Cerebellar nuclear complex (tissue), 1 donor: ENCODE measurements at places on chromosomes 13 and 19.

- DNase-seq: no peak
These were observed 413.4 kb downstream of the ZNF536 start for GRCh38 chr19:30785458-30786137.

GRCh38 chr19:1851654-1852580, 3.6 kb upstream of the REXO1 start:
- DNase-seq: no peak

DNA sequence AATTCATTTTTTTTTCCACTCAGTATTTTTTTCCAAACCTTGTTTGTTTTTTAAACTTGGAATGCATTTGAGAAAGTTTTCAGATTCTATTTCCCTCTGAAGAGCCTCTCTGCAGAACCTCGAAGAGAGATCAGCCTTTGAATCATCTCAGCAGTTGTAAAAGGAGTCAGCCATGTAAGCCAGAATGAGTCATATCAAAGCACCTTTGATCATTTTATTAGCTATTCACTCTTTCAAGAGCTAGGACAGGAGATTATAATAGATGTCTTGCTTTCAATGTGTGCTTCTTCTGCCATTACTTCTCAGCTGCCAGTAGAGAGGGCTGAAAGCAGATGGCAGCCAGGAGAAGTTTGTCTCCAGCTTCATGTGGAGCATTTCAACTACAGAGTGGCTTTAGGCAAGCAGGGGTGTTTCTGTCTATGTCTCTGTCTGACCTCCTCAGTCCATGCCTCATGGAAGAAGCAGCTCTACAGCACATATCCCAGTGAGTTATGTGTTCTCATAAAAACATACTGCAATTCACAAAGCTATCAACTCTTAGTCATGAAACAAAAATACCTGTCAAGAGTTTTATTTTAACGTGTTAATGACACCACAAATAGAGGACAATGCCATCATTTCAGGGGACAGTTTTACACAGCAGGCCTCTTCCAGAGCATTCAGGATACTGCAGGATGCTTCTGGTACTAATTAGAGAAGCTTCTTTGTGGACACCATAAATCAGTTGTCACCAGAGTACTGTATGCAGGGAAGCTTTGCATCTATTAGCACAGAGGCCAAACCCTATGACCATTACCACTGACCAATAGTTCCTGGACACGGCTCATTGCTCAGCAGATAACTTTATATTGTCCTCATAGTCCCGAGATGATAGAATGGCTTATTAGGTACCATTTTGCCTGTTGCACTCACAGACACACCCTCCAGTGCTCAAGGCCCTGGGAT, 94.3 kb downstream of the NHLRC3 start:
- no peak for DNase-seq

DNA sequence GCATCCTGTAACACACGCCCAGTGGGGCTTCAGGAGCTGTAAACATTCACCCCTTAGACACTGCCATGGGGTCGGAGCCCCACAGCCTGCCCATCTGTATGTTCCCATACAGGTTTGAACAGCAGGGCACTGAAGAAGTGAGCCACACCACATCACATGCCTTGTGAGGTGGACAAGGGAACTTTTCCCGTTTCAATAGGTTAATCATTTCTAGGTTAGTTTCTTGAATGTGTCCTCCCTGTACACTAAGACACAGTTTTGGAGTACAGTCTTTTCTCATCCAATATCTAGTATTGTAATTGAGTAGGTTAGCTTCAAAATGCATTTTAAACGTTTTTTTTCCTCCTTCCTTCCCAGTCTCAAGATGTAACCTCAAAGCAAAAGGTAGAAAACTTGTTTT, 700.2 kb upstream of the PCDH20 start:
- no peak for DNase-seq

- peak; percentile 50 for DNase-seq
These were observed 14.2 kb downstream of the CRTC1 start for GRCh38 chr19:18697680-18698079.

DNA sequence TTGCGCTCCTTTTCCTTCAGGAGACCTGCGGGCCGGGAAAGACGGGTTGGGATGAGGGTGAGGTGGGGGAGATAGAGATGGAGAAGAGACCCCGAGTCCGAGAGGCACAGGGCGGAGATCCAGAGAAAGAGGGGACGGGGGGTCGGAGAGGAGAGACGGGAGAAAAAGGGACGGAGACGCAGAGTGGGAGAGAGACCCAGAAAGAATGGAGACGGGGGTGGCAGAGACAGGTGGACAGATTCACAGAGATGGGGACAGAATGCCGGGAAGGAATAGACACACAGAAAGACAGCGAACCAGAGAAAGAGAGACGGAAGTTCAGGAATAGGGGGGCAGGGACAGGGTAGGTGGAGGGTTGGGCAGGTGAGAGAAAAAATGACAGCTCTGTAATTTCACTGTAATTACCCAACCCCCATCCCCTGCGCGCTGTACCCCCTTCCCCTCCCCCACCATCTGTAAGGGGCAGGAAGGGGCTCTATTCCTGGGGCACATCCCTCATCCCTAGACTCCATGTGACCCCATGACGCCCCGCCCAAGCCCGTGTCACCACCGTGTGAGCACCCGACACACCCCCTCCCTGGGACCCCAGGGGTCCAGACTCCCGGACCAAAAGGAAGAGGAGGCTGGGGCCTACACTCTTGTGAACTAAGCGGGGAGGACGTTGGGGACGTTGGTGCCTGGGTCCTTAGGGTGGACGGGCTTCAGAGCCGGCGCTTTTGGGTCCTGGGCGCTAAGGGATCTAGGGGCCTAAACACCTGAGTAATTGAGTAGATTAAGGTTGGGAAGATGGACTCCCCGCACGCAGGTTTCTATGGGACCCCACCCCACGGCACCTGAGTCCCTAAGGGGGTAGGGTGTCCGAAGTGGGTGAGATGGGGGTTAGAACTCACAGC, 967 bp downstream of the DBP start:
- DNase-seq: no peak

DNA sequence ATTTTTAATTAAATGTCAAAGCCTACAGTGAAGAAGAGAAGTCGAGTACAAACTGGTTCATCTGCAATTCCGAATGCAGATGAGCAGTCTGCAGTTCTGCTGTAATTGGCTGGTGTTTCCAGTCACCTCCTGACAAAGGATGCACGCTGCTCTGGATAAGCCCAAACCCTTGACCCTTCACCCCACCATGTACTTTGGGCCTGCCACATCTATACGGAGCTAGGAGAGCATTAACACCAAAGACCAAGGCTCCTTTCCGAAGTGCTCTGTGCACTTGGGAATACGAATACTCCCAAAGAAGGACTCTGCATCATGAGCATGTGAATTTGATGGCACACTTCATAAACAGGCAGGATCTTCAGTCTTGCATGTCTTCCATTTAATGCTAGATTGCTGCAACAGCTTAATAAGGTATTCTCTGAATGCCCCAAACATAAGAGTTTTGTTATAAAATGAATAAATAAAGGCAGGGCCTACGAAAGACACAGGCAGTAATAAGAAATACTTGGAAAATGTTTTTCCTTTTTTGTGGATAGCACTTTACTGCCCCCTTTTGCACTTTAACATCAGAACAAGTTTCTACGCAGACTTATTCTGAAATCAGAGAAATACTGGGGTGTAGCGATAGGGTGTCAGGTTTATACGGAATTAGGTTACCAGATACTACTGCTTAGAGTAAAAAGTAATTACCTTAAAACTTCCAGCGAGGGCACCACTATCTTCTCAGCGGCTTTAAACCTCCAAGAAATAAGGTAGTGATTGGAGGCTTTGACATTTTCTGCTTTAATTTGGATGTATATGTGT, 15.0 kb downstream of the EFNB2 start:
- no peak for DNase-seq

GRCh38 chr13:40999416-40999815, 19.7 kb downstream of the ELF1 start:
- no peak for DNase-seq

- no peak for DNase-seq
These were observed 95.3 kb upstream of the TNFSF11 start for GRCh38 chr13:42478531-42479156.

DNA sequence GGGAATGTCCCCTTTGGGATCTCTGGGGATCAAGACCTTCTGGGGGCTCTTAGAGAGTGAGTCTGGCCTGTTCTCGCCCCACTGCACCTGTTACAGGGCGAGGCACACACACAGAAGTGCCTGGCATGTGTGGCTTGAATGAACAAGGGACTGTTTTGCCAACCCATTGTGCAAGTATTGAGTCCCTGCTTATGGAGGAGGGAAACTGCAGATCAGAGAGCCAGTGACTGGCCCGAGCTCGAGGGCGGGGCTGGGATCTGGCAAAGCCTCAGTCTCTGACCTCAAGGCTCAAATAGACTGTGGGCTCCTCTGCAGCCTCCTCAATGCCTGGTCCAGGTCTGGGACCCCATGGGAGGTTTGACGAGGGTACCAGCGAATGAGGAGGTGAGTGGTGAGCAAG, 5.5 kb downstream of the RAVER1 start:
- no peak for DNase-seq

DNA sequence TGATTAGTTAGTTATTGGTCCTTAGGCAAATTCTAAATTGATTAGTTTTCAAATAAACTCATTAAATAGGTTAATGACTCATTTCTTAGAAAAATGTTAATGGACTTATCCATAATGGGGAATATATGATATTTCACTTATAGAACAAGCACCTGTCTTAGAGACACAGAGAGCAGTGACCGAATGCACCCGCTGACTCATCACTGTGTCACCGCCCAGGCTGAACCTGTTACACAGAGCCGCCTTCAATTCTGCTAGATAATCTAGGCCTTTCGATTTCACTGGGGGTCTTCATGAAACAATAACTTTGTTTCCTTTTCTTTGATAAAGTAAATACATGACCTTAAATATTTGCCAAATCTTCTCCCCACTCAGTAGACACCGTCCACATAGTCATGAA, 13.1 kb downstream of the IRS2 start:
- DNase-seq: no peak

DNA sequence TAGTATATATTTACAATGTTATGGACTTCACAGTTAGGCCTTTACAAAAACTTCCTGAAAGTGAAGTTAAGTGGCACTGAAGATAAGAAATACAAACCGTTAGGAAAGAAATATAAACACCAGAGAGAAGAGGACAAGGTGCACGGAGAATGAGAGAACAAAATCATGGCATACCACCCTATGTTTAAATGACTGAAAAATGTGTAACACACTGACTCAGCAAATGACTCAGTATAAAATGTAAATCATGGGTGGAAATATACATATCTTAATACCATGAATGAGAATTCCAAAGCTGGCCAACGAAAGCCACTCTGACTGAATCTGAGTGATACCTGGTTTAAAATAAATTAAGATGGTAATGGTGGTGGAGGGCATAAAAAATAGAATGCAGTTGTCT, 260.8 kb downstream of the DNAJC15 start:
- no peak for DNase-seq

DNA sequence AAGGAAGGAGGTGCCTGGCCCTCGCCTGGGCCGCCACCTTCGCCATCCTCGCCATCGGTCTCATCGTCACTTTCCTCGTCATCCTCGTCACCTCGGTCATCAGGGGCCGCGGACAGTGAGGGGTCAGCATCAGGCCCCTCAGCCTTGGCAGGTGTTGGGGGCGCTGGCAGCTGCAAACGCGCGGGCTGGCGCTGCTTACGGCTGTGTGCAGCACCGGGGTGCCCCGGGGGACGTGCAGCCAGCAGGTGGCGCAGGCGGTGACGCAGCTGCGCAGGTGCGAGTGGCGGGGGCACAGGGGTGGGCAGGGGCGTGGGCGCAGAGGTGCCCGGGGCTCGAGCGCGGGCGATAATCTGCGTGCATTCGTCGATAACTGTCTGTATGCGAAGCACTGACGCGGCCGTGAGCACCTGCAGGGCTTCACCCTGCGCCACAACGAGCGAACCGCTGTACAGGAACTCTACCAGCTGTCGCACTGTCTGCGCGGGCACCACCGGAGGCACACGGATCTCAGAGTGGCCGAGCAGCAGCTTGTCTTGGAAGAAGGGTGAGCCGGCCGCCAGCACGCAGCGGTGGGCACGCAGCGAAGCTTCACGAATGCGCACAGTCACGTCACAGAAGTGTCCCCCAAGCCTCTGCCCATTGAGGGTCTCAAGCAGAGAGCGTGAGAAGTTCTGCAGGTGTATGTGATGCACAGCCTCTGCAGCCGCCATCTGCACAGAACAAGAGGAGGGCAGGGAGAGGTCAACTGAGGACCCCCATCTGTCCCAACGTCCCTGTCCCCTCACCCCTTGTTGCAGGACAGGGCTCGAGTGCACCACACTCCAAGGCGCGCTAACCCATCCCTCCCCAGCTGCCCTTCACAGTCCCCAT, 2.4 kb downstream of the ZBTB45 start:
- no peak for DNase-seq

DNA sequence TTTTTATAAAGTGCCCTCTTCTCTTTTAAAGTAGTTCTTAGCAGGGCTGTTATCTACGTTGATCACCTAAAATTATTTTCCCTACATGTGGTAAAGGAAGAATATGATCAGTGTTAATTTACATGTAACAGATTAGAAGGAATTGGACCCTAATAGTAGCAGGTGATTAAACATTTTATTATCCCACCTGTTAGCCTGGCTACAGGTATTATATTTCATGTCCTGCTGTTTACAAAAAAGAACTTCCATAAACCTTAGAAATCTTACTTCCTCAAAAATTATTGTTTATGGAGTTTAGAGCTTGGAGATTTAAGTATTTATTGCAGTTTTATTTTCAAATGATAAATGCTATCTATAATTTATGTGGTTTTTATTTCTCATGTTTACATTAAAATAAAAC, 1226.7 kb downstream of the UQCRFS1 start:
- DNase-seq: no peak

DNA sequence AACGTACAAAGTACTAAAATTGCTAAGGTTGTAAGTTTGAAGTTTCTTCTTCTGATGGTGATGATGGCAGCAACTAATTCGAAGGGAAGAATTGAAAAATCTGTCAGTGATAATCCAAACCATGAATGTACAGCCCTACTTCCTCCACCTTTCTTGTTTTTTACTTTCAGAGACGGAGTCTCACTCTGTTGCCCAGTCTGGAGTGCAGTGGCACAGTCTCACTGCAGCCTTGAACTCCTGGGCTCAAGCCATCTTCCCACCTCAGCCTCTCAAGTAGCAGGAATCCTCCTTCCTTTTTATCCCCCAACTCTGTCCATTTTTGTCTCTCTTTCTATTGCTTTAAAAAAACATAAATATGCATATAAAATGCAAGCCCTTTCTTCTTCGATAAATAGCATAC, 112.3 kb upstream of the SOX21 start:
- no peak for DNase-seq

- no peak for DNase-seq
These were observed 9.7 kb downstream of the LPAR6 start for GRCh38 chr13:48403151-48403631.

DNA sequence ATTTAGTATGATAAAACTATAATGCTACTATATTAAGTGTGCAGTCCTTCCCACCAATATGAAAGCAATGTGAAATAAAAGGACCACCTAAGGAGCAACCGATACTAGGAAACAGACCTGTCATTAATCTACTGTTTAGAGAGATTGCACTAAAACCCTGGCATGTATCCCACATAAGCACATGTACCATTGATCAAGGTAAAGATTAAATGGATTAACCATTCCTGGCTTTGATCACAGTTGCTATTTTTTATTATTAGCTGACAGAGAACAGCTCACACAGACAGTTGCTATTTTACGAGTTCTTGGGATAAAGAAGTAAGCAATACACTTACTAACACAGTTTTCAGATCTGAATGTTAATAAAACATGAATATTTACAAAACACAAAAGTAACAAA, 57.7 kb upstream of the ZDHHC20 start:
- no peak for DNase-seq
